ENCODE measurements at places on chromosomes 6 and 20.

DNA sequence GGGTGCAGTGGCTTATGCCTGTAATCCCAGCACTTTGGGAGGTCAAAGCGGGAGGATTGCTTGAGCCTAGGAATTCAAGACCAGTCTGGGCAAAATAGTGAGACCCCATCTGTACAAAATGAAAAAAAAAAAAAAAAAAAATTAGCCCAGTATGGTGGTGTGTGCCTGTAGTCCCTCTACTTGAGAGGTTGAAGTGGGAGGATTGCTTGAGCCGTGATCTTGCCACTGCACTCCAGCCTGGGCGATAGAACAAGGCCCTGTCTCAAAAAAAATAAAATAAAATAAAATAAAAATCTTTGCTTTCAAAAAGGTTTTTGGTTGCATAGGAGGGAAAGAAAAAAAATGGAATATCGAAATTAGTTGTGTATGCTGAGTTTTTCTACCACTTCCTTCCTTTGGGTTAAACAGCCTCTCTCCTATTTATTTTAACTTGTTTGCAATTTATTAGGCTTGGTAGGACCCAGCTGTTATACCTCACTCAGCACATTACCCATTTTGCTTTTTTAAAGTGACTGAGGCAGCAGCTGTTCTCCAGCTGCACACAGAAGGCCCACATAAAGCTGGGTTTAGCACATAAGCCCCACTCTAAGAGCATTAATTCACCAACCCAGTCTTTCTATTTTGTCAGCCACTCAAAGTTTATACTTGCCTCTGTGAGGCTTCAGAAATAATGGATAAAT is 152.3 kb downstream of the ZFAND3 start:
- DNase-seq = no peak

DNA sequence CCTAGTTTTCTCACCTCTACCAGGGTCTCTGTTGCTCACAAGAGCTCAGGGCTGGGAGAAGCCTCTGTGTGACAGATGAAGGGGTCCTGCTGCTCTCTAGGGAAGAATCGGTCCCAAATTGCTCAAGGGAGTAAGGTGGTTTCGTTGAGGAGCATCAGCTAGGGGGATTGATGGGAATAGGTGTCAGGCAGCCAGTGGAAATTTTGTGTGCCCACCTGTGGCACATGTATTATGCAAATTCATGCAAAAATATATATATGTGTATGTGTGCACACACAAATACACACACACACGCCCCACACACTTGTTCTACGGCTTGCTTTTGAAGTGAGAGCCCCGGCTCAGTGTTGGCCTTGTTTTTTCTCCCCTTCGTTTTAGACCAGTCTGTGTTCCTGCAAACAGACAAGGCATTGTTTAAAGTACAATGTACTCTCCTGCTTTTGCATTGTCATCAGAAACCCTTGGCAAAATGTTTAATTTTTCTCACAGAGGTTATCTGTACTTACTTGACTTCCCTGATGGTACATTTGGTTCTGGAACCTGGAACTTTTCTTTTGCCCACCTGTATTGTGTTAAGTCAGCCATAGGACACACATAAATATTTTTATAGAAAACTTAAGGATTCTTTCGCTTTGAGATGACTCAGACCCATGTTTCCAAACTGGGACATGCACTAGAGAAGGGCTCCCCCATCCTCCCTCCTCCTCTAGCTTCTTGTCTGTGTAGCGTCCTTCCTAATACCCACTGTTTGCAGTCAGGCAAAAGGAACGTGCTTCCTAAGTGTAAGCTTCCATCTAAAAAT is 26.7 kb downstream of the FOXO3 start:
- DNase-seq = peak; percentile 70

DNA sequence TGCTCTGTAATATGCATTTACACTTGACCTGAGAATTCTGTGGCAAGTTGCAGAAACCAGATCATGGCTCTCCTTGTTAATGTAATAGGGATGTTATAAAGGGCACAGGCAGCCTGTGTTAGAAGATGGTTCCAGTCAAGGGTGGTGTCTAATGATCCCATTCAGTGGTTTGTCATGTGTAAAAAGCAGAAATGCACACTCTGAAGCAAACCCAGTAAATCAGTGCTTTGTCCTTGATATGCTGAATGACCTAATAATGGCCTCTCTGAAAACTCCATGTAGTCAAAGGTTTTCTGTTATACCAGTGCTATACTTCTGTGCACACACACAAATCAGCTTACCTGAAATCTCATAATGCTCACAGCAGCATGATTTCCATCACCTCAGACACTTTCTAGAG is 66.2 kb downstream of the SOBP start:
- DNase-seq = no peak

- DNase-seq = no peak
Measured at GRCh38 chr6:154060076-154060475, 21.0 kb downstream of the OPRM1 start.

DNA sequence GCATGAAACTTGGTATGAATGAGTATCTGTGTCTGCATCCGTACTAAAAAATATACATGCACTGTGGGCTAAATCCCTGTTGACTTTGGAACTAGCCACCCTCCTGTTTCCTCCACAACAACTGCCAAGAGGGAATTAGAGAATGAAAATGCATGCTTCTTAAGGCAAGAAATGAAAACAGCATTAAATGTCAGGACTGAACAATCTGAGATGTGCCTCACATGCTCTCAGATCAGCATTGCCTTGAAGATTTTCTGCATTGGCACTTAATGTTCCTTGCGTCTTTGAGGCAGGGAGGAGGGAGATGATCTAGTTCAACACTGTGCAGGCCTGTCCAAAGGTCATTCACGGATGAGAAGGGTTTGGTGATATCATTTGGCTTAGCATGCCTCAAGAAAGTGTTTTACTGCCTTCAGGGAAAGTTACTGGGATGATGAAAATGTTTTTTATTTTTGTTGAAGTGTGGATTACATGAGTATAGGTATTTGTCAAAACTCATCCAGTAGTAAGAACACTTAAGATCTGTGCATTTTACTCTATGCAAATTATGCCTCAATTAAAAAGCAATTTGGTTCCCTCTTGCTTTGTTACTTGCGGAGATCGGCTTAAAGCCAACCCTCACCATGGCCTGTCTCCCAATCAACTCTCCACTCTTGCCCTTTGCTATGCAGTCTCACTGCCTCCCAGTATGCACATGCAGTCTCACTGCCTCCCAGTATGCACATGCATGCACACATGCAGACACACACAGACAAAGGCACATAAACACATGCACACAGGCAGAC is 47.5 kb upstream of the RIN2 start:
- no peak for DNase-seq

- DNase-seq = no peak
Measured at GRCh38 chr6:114467931-114468330, 125.1 kb upstream of the HS3ST5 start.

DNA sequence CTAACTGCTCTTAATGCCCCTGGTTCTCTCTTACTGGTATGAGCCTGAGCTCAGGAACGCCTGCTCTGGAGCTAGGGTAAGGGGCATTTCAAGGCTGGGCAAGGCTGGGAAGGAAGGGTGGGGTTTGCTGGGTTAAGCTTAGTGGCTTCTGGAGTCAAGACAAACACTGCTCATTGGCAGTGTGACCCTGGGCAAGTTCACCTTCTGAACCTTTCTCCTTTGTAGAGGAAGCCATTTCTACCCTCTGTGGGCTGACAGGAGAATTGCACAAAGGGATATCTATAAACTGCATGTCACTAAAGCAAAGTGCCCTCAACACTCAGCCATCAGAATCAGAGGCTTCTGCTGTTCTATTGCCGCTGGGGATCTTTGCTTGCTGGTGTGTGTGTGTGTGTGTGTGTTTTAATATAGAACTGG is 20.3 kb upstream of the LRRN4 start:
- DNase-seq = no peak

DNA sequence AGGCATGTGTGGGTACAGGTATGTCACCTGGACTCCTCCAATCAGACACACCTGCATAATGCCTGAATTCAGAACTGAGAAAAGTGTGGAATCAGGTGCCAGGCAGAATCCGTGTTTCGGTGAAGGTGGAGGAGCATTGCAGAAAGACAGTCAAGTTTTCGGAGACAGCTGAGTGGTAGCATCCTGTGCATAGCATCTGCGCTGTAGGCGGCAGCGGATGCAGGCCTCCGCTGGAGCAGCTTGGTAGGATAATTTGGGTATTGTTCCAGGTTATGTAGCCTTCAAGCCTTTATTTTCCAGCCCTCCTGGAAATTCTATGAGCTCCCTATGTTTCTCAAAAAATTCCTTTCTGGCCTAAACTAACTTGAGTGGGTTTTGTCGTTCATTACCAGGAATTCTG is 15.5 kb upstream of the ARMC2 start:
- no peak for DNase-seq

DNA sequence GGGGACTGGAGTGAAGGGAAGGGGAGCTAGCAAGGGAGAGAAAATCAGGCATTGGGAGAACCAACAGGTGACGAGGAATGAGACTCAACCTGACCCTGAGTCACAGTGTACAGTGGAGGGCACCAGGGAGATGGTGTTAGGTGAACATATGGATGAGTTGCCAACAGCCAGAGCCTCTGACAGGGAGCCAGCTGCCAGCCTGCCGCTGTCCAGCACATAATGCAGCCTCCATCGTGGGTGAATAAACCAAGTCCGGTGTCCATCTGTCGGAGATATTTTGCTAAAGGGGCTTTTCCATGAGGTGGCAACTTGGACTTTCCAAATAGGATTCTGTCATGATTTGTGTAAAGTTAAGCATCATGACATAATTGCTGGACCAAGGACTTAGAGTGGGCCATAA is 88.1 kb downstream of the CDH4 start:
- no peak for DNase-seq

DNA sequence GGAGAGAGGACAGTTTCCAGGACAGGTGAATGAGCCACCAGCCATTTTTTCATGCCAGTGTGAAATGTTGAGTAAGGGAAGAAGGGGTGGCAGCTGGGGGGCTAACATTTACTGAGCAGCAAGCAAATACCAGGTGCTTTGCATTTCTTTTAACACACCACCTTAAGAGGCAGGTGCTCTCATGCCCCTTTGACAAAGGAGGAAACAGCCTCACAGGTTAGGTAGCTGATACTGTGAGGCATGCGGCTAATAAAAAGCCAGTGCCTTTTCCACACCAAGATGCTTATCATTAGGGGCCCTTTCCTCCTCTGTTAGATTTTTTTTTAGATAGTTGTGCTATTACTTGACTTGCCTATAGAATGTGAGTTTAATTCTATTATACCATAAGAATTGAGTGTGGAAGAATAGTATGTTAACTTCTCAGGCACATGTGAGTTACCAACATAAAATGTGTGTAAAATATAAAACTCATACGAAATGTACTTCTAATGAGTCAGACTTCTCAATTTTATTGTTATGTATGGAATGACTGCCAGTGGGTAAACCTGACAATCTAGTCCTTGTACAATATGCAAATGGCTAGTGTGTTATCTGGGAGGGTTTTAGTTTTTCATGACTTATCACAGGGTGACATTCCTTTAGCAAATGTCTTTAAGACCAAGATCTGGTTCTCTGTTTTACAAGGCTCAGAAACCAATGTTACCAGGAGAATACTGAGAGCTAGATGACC is 260.0 kb downstream of the TMEM242 start:
- DNase-seq = no peak

DNA sequence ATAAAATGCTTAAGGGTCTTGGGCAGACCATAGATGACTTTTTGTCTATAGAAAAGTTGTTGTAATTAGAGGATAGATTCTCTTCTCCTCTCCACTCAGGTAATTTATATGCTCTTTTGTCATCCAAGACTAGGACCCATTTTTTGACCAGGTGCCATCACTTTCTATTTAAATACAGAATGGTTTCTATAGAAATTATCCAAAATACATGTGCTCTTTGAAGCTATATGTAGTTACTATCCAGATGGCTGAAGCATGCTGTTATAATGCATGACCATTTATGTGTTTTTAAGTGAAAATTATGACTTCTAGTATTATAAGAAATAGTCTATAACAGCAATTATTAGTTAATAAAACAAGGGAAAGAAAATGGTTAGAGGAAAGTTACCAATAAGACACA is 3.0 kb upstream of the MLIP start:
- DNase-seq = no peak

- DNase-seq = peak; percentile 86
Measured at GRCh38 chr6:144266091-144266649, 19.0 kb upstream of the UTRN start.

GRCh38 chr6:67031451-67031850 is 1324.4 kb upstream of the EYS start:
- DNase-seq = no peak

DNA sequence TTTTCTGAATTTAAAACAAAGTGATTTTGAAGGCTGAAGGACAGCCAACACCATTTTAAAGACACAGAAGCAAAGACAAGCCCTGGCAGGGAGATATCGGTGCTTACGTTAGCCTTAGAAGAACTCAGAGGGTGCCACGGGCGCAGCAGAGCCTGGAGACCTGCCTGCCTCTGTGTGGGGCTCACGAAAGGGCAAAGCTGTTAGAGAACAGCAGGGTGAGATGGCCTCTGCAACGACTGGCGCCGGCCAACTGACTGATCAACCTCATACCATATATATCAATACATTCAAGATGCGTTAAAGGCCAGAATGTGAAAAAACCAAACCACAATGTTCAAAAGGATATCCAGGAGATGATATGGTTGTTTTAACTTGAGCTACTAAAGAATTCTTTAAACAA is 151.0 kb upstream of the RPS6KA2 start:
- DNase-seq = no peak

- DNase-seq = peak; percentile 33
Measured at GRCh38 chr6:3596766-3597165, 139.9 kb upstream of the SLC22A23 start.

DNA sequence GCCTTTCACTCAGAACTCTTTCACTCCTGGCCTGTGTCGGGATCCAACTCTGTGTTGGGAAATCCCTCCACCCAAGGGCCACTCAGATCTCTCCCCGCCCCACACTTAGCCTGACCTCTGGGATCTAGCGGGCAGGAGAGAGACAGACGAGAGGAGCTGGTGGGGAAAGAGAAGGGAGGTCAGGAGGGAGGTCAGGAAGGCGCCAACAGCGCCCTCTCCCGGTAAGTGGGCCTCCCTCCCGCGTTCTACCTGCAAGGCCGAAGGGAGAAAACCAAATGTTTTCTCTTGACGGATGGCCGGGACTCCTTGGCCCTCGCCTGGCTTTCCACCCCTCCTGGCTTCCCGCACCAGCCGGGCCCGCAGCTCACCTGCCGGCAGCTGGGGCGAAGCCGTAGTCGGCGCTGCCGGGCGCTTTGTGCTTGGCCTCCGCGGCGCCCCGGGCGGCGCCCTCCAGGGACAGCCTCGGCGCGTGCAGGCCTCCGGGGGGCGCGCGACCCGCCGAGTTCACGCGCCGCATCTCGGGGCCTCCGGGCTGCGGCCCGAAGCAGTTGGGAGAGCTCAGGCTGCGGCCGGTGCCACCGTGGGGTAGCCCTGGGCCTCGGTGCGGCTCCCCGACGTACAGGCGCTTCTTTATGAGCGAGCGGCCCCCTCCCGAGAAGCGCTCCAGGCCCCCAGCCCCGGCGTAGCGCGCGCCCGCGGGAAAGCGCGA is 38.2 kb downstream of the C6orf132 start:
- DNase-seq = no peak

GRCh38 chr20:5364997-5365597 is 48.3 kb upstream of the PROKR2 start:
- DNase-seq = no peak

DNA sequence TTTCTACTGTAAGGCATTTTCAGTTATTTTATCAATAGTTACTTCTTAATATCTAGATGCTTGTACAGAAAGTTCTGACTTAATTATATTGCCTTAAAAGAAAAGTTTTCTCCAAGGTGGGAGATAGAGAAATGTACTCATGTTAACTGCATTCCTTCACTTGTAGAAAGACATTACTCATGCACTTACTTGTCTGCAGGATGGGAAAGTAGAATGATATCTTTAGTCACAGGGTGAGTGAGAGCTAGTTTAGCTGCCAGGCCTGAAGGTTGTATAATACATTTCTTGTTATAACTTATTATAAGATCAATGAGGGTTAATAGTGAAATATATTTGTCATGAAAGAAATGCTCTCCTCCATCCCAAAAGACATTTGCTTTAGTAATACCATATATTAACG is 92.1 kb downstream of the CRYBG1 start:
- DNase-seq = peak; percentile 43

Measured in GM23248 (cell line).